ENCODE measurements at places on chromosomes 6 and 20.
A peak's percentile ranks its signal among the peaks of the same experiment; 100 is the strongest.

- peak; percentile 63 for DNase-seq
Observed at GRCh38 chr6:31681135-31681671, 336 bp upstream of the LY6G5C start.

DNA sequence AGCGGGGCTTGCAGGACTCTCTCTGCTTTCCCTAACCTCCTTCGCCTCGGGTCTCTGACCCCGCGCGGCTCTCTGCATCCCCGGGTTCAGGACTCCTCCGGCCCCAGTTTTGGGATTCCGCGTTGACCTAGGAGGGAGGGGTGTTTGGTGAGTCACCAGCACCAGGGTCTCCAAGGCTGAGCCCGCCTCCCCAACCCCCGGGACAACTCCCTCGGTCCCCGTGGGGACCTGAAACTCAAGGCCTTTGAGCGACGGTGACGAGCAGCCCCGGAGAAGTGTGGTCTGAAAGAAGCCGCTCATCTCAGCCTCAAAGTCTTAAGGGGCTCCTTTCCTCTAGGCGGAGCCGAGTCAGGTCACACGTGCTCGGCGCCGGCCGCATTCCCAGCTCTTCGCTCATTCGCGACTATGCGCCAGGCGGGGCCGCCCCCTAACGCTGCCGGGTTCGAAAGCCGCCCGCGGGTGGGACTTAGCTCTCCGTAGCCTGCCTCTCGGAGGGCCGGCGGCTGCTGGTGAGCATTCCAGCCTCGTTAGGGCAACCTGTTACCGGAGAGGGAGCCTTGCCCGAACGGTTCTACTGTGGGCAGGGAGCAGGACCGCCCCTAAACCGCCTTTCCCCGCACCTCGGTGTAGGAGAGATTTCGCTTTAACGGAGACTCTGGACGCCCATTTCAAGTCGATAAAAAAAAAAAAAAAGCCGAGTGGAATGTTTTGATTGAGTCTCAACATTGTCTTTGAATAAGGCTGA is 3.0 kb upstream of the PRDM13 start:
- peak; percentile 76 for DNase-seq

DNA sequence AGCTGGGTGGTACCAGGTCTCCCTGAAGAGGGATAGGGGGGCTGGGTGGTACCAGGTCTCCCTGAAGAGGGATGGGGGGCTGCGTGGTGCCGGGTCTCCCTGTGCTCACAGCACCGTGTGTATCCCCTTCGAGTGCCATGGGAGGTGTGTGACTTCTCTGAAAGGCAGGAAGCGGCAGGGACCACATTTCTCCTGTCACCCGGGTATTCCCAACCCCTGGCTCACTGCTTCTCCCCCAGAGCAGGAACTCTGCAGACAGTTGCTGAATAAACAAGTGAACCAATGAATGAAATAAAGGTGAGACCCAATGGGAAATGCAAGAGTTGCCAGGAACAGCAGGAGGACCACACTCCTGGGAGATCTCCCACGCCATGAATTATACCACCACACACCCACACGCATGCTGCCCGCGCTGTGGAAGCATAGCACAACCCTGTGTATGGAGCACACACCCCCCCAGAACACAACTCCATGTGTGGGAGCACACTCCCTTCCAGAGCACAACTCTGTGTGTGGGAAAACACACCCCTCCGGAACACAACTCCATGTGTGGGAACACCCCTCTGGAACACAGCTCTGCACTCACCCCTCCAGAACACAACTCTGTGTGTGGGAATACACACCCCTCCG is 50.7 kb downstream of the RNASET2 start:
- DNase-seq: no peak

- DNase-seq: peak; percentile 38
Observed at GRCh38 chr6:163296835-163297519, 117.5 kb upstream of the QKI start.

DNA sequence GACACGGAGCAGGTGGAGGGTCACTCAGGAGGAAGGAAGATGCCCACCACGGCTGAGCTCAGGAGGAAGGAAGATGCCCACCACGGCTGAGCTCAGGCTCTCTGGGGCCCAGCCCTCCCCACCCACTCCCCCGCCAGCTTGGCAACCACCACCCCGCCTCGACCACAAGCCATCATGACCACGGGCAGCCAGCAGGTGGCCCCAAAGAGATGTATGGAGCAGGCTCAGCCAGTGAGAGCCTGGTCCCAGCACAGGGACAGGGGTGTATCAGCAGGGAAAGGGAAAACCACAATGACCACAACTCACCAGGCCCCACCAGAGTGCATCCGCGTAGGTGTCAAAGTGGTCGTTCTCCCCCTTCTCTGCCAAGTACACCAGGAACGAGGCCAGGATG is 30.4 kb downstream of the KCNQ2 start:
- DNase-seq: peak; percentile 65

DNA sequence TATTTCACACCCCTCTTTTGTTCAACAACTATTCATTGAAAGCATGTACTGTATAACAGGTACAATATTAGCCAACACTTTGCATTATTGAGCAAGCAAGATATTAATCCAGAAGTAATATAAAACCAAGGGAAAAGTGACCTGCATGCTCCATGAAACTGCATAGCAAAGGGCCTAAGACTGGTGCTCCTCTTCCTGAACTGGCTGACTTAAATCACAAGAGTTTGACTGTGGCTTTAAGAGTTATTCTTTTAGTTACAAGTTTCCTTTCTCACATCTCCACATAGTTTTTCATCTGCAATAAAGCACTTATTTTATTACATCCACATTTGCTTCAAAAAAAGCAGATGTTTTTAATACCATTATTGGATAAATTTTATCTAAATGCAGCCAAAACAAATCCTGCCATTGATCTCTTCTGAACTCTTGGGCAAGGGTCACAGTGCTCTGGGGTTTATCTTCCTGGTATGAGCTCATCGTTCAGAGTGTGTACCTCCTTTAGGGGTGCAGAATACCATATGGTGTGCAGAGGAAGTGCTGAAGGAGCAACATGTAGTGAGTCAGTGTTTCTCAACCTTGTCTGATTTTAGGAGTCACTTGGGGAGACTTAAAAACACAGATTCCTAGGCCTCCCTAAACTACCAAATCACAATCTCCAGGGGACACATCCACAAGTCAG is 1225.9 kb upstream of the MAP3K7 start:
- DNase-seq: no peak

DNA sequence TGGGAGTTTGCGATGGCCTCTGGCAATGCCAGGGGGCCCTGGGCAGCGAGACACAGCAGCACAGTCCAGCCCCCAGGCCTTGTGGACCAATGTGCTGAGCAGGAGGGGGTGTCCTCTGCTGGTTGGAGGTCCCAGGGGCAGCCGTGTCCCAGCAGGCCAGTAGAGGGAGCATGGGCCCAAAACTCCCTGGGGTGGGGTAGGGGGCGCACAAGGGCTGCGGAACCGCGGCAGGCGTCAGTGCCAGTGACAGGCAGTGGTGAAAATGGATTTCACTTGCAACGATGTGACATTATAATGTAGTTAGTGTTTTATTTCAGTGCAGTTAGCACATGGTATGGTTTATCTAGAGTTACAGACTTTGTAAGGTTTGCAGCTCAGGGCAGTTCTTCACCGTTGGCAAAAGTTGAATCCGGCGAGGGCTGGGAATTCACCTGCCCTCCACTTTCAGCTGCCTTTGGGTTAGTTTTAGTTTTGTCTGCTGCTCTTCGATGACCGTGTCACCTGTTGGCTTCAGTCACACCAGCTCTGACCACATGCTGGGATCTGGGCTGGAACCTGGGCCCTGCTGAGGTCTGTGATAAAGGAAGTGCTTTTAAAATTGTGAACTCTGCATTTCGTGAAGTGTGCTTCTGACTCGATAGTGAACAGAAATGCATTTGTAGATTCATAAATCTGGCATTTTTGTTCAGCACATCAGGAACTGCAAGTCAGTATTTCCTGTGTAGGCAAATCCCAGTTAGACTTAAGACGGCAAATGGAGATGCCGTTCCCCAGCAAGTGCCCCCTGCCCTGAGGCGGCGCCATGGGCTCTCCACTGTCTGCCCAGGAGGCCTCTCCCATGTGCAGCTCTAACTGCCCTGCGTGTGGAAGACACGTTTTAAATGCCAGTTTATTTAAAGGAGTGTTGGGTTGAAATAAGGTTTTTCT is 46.8 kb downstream of the PYGB start:
- DNase-seq: peak; percentile 70

DNA sequence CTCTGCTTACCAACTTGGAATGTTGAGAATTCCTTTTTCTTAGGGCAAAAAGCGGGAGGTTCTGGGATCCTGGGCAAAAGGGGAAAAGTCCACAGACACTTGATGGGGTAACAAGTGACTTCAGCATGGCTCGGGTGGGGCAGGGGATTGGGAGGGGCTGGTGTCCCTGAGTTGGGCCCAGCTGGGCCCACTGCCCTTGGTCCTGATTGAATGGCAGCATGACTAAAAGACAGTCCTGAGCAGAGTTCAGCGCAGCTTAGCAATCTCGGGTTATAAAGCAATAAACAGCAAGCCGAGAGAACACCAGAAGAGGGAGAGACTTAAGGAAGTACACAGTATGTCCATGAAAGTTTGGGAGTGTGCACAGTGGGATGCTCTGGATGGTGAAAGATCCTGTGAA is 5.6 kb downstream of the PPP2R5D start:
- DNase-seq: no peak
